Hypothalamus (tissue), 51 donors: ENCODE measurements at places on chromosomes 3 and 15.

- no peak for DNase-seq
These were observed 8.8 kb upstream of the SLC15A2 start for GRCh38 chr3:121885386-121885785.

DNA sequence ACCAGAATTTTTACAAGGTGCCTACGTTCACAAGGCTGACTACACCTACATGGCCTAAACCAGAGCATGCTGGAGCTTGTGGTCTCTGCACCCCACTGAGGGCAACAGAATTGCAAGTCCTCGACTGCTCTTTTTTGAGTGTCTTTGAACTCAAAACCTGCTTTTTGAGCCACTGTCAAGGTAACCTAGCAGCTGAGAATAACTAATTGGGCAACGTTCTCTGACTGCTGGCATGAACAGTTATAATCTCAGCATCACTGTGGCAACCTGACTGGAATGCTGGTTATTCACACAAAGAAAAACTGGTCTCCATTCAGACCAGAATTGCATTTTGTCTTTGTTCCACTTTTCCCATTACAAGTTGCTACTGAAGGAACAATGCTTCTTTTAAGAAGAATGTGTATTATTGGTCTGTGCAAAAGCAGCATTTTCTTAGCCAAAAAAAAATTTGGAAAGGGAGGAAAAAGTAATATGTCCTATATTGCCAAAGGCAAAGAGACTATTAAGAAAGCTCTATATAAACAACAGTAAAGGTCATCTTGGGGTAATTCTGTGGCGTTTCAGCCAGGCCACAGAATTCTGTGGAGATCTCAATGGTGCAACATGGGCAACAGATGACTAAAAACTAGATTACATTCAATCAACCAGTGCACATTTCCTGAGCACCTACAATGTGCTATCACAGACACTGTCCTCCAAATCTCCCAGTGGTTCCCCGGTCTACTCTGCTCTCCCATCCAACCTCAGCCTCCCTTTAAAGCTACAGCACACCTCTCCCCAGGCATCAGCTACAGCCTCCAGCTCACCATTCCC, 76.8 kb downstream of the TNIK start:
- peak; percentile 20 for DNase-seq

GRCh38 chr3:114194750-114195149, 15.9 kb upstream of the DRD3 start:
- no peak for DNase-seq

DNA sequence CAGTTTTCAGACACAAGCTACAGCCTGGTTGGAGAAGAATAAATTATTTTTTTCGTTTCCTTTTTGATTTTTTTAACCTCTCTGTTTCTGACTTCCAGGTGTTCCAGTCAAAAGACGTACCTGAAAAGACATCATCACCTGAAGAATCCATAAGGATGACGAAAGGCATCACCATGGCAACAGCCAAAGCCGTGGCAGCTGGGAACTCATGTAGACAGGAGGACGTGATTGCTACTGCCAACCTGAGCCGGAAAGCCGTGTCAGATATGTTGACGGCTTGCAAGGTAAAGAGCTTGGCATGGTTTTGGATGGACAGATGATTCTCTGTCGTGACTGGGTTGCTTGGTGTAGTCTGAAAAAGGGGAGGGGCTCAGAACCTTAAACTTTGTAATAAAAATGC, 237.0 kb upstream of the TPM1 start:
- DNase-seq, result no peak
